Activated CD4-positive, alpha-beta memory T cell treated with anti-CD3 and anti-CD28 coated beads for 36 hours (primary cell): ENCODE measurements at places on chromosomes 3 and 15. TPM values are rescaled to one million over a fixed set of nuclear protein-coding genes. Genes with fewer than 3 reads are reported as not detected.

The EIF2B5 gene
- 51.5 TPM for total RNA-seq

The HTR3E gene
- not detected for total RNA-seq

The ATP13A5 gene
- not detected for total RNA-seq

- DNase-seq: no peak
Observed at GRCh38 chr3:13161021-13161759, 88.0 kb upstream of the IQSEC1 start.

DNA sequence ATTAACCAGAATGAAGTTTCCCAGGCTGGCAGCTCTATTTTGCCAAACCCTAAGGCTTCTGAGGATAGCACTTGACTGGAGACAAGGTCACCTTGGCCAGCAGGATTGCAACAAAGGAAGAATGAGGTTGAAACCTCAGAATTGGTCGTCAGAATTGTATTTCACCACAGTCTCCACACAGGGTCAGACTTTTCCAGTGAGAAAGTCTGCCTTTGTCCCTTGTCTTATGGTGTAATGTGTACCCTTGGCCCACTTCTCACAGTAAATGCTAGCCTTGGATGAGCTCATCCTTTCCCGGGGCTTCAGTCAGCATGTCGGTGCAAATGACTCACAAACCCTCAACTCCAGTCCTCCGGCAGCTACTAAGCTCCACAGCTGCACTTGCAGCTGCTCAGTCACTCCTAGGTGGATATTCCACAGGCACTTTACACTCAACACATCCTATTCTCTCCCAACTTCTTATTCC is 19.7 kb downstream of the SSR3 start:
- DNase-seq: peak; percentile 54

- no peak for DNase-seq
Observed at GRCh38 chr3:14476583-14477265, 63.4 kb downstream of the GRIP2 start.

- DNase-seq: no peak
Observed at GRCh38 chr3:41075975-41076374, 123.3 kb upstream of the CTNNB1 start.

DNA sequence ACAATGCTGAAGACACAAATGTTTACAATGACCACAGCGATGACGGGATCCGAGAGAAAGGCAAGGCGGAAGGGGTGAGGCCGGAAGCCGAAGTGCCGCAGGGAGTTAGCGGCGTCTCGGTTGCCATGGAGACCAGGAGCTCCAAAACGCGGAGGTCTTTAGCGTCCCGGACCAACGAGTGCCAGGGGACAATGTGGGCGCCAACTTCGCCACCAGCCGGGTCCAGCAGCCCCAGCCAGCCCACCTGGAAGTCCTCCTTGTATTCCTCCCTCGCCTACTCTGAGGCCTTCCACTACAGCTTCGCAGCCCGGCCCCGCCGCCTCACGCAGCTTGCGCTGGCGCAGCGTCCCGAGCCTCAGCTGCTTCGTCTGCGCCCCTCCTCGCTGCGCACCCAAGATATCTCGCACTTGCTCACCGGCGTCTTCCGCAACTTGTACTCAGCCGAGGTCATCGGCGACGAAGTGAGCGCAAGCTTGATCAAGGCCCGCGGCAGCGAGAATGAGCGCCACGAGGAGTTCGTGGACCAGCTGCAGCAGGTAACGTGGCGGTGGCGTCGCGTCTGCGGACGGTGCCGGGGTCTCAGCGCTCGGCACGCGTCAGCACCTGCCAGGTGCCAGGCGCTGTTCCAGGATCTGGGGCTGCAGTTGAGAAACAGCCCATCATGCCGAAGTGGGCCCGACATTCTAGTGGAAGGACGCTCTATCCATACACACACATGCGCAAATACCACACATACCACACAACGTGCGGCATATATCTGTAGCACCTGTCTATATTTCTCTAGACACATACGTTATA is at the start of gene DLEC1:
DLEC1 (plus strand) TSS at position 108 of the 798 bp plus-strand sequence; CDS start at position 126, 18 bp downstream.
- DNase-seq: peak; percentile 92

- DNase-seq: no peak
Observed at GRCh38 chr3:187237741-187238140, 40.5 kb downstream of the RTP1 start.
